ENCODE measurements at places on chromosomes 7 and 10.
A peak's percentile ranks its signal among the peaks of the same experiment; 100 is the strongest.

GRCh38 chr7:149495785-149496641 is 1.6 kb downstream of the ZNF746 start:
- peak; percentile 58 for DNase-seq

- DNase-seq = no peak
Observed at GRCh38 chr7:107777702-107778101, 25.3 kb downstream of the SLC26A3 start.

GRCh38 chr10:117532451-117533107 is 10.0 kb upstream of the EMX2 start:
- no peak for DNase-seq

DNA sequence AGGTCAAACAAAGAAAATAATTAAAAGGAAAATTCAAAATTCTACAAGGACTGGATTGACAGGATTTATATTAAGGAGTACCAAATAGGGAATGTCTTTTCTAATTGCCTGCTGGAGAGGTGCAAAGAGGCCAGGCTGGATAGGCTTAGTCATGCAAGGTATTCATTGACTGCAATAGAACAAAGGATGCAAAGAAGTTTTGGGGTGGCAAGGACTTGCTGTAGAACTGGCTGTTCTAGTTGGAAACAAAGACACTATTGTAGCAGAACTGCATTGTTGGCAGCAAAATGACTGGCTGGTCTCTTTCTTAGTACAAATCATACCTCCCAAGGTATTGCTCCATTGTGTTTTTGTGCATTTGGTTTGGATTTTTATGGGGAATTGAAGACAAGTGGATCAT is 10.1 kb downstream of the ITGB8 start:
- DNase-seq = no peak

DNA sequence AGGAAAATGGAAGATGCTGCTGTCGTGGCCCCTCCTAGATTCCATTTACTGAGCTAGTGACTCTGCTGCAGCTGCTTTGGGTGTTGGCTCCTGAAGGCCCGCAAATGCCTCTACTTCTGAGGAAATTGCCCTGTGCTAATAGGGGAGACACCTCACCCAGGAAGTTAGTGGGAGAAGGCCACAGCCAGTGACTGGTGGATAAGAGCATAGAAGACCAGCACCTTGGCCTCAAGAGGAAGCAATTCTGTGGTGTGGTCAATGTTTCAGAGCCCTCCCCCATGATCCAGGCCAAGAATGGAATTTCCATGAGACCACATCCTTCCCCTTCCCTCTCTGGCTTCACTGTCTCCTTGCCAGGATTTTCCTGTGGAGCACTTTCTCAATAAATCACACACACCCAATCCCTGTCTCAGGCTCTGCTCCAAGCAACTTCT is 25.0 kb upstream of the FZD1 start:
- peak; percentile 67 for DNase-seq

DNA sequence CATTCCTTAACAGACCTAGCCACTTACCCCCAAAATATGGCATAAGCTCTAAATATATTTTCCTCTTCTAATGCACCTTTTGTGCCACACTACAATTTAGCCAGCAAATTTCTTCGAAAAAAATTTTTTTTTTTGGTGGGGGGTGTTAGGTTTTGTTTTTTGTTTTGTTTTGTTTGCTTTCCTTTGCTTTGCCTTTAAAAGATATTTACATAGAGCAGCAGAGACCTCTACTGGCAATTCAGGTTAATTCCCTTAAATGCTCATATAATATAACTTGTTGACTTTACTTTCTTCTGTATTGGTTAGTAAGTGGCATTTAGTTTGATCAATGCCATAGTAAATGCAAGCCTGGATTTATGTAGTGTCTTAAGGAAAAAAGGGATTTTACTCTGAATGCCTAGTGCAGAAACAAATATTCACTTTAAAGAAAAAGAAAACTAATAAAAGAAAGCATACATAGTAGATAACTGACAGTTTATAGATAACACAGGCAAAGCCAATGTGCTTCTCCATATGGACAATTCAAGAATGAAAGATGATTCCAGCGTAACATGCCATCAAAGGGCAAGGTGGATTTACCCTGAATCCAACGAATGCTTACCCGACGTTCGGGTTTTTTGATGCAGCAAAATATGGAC is 1250.6 kb downstream of the GATA3 start:
- DNase-seq = no peak

- no peak for DNase-seq
Observed at GRCh38 chr10:5260828-5261227, 64.2 kb downstream of the AKR1C4 start.

GRCh38 chr10:128140425-128140824 is 14.2 kb upstream of the MKI67 start:
- no peak for DNase-seq

GRCh38 chr10:129546106-129546505 is 79.1 kb downstream of the MGMT start:
- DNase-seq = no peak

DNA sequence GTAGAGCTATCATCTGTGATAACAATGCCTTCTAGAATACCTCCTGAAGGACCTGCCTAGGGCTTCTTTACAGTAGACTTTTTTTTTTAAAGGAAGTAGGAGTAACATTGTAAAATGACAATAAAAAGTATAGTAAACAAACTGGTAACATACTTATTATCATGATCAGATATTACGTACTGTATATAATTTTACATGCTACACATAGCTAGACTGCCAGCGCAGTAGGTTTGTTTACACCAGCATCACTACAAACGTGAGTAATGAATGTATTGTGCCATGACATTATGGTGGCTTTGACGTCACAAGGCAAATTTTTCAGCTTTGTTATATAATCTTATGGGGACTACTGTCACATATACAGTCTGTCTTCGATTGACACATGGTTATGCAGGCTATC is 15.4 kb upstream of the ZRANB1 start:
- DNase-seq = no peak

DNA sequence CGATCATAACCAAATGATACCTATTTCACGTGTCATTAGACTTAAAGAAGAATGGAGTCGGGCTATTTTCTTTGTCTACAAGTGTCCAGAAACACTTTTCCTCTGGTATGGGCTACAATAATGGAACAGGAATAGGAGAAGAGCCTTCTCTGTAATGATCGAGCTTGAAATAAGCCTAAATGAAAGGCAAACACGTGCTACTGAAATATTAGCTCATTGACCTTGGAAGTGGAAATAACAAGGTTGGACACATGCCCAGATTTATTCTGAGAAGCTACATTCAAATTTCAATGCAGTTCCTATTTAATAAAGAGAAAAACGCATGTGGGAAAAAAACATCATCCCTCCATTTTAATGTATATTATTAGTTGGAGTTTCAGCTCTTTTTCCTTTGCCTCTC is 254.7 kb upstream of the PTER start:
- no peak for DNase-seq

DNA sequence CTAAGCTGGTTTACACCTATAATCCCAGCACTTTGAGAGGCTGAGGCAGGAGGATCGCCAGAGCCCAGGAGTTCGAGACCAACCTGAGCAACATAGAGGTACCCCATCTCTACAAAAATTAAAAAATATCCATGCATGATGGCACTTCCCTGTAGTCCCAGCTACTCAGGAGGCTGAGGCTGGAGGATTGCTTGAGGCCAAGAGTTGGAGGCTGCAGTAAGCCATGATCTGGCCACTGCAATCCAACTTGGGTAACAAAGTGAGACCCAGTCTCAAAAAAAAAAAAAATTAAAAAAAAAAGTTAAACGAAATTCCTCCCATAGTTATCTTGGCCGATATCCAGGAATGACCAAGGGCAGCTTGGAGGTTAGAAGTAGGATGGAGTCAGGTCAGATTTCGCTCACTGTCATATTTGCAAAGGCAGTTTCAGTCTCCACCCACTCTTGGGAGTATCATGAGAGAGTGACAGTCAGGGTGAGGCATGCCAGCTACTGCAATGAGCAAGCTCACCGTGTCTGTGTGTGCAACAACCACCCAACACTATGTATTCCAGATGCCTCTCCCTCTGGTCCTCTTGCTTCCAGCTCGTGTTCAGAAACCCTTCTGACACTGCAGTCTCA is 6.0 kb upstream of the ZDHHC4 start:
- no peak for DNase-seq

GRCh38 chr10:102602272-102603045 is 41.8 kb upstream of the TRIM8 start:
- no peak for DNase-seq

GRCh38 chr10:6507311-6507710 is 72.8 kb downstream of the PRKCQ start:
- no peak for DNase-seq

GRCh38 chr7:26440233-26441001 is 148.8 kb downstream of the SNX10 start:
- no peak for DNase-seq

GRCh38 chr10:119539359-119539825 is 3.1 kb downstream of the RGS10 start:
- DNase-seq = no peak

DNA sequence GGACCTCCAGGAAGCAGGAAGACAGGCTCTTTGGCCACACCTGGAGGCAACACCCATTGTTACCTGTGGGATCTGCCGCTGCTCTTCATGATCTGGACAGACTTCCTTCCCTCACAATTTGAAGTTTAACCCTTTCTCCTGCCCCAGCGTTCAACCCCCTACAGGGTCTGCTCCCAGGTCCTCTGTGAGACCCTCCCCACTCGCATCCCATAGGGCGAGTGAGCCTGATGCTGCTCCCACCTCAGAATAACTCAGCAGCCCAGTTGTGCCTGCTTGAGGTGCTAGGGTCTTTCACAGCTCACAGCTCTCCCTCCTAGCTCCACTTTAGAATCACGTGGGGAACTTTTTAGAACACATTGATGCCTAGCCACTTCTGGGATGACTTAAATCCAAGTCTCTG is 61.8 kb upstream of the C10orf90 start:
- no peak for DNase-seq

DNA sequence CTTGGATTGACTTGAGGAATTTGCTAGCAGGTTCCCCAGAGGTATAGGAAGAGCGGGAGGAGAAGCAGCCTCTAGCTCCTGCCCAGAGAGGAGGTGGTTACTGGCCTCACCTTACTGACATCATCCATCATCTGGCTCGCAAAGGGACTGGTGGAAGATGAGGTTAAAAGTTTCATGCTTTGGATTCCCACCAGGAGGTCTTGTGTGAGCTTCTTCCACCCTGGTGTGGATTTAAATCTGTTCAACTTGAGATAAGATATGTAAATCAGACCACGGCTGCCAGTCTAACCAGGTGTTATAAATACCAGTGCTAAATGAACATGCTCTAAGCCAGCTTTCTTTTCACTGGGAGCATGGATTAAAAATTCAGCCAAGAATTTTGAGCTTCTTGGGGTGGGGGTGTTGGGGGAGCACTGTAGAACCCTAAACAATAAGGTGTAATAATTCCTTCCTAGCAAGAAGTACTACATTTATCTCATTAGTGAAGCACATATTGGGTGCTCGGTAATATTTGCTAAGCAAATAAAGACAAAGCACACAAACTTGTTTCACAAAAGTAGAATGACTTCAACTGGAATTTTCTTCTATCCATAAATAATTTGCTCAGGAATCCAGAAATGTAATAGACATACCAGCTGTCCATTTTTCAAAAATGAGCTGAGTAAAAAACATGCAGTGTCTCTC is 7.8 kb downstream of the PROSER2 start:
- DNase-seq = no peak

DNA sequence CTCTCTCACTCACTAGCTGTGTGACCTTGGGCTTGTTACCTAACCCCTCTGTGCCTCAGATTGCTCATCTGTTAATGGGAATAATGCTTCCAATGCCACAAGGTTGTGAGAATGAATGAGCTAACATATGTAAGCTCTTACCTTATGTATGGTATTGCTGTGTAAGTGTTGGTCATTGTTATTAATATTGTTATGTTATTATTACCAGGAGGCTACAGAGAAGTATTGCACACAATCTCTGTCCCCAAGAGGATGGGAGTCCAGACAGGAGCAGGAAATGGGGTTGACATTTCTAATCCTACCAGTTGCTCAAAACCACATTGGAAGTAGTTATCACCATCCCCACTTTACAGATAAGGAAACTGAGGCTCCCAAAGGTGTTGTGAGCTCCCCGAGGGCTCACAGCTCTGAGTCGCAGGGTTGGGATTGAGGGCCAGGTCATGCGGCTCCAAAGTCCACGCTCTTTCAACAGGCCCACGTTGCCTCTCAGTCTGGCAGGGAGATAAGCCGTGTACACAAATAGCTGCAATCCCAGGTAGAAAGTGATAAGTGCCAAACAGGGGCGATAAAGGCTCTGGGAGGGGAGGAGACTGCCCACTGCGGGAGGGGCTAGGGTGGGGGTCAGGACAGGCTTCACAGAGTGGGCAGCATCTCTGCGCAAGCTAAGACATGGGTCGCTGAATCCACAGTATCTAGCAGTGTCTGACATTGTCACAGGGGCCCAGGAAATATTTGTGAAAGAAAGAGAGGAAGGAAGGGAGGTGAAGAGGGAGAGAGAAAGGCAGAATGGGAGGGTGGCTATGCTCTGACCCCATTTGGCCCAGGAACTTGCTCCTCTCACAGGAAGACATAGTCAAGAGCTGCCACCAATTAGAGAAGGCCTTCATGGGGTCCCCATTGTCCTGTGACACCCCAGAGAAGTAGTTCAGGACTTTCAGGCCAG is 9.6 kb upstream of the ZMIZ1 start:
- no peak for DNase-seq

GRCh38 chr10:74963549-74963948 is 137.1 kb downstream of the KAT6B start:
- no peak for DNase-seq

GRCh38 chr10:116211682-116212081 is 61.3 kb downstream of the GFRA1 start:
- DNase-seq = peak; percentile 69

DNA sequence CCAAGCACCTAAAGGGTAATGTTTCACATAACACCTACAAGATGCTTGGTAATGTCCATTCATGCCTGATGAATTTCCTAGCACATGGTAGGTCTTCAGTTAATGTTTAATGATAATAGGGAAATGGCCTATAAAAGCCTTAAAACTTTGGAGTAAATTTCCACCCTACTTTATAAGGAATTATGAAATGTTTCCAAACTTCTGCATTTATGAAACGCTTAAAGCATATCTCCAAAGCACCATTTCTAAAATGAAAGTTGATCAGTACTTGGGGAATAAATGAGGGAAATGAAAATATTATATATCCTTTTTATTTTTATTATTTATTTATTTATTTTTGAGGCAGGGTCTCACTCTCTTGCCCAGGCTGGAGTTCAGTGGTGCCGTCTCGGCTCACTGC is 51.8 kb downstream of the INPP5F start:
- DNase-seq = no peak

GRCh38 chr7:46705386-46706255 is 784.5 kb upstream of the IGFBP3 start:
- peak; percentile 73 for DNase-seq

DNA sequence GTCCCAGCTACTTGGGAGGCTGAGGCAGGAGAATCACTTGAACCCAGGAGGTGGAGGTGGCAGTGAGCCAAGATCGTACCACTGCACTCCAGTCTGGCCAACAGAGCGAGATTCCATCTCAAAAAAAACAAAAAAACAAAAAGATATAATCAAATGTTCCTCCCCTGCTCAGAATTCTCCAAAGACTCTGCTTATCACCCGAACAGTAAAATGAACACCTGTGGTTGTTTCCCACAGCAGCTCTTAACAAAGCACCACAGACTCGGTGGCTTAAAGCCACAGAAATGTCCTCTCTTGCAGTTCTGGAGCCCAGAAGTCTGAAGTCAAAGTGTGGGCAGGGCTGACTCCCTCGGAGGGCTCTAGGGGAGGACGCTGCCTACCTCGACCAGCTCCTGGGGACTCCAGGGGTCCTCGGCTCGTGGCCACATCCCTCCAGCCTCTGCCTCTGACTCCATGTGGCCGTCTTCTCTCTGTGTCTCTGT is 4.1 kb upstream of the INTS1 start:
- no peak for DNase-seq
